HS-27A (cell line): ENCODE measurements at places on chromosomes 2 and 18.

GRCh38 chr18:79478484-79479115, 82.9 kb downstream of the NFATC1 start:
- DNase-seq, result no peak

DNA sequence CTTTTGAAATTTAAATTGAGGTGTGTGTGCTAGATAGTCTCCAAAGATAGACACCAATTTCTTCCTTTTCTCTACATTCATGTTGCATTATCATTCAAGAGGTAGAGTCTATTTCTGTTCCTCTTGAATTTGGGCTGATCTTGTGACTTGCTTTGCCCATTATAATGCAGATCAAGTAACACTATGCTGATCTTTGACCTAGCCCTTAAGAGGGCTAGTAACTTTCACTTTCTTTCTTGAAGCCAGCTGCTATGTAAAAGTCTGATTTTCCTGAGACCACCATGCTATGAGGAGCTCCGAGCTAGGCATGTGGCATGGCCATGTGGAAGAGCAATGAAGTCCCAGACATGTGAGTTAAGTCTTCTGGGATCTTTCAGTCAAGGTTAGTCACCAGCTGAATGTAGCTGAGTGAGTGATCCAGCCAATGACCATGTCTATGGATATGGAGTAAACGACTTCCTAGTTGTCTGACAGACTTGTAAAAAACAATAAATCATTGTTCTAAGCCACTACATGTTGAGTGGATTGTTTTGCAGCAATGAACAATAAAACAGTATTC, 189.4 kb upstream of the CWC22 start:
- no peak for DNase-seq

DNA sequence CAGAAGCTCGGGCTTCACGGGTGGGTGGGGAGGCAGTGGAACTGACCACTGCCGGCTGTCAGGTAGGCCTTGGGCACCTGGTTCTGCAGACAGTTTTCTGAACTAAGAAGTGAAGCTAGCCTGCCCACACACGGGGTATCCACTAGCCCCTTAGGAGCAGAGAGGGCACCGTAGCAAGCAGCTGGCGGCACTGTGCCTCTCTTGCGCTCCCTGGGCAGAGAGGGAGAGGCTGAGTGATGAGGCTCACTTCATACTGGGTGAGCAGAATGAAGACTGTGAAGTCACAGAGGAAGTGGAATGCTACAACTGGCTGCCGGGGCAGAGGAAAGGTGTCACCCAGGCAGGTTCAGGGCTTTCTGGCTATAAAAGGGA, 753 bp downstream of the ITPRIPL1 start:
- no peak for DNase-seq

GRCh38 chr2:102064679-102065674, 73.2 kb downstream of the IL1R2 start:
- no peak for DNase-seq

- no peak for DNase-seq
These were observed 34.8 kb upstream of the ITGAV start for GRCh38 chr2:186554850-186555671.

GRCh38 chr2:129379411-129379810, 600.1 kb upstream of the RAB6C start:
- DNase-seq, result no peak

DNA sequence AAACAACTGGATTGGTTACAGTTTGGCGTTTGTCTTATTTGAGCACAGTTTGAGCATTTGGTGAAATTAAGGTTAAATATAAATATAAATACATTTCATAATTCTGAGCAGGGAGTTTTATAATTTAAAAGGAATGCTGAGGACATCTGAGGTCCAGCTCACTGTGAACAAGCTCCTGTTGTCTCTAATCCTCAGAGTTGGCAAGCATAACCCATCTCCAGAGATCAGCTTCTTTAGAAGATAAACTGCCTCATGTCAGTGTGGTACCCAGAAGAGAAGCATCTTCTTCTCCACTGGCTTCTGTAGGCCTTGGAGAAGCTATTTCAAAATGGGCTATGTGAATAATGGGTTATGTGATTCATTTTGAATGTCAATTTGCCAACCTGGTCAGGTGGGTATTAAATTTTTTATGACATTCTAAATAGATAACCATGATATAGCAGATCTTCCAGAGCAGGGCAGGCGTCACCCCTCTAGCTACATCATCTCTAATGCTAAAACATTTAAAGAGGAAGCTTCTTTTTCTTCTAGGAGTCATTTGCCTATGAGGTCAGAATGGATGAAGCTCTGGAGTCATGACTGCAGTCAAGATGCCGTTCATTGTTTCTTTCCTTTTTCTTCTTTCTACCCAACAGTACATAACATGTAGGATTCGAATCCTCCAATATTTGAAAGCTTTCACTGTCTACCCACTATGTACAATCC, 324.0 kb downstream of the RNF144A start:
- DNase-seq, result no peak
